ENCODE measurements at places on chromosomes 11 and 22.

- no peak for DNase-seq
Observed at GRCh38 chr11:122241566-122241965, 125.6 kb upstream of the BLID start.

GRCh38 chr11:44709966-44710365 is 16.8 kb upstream of the TSPAN18 start:
- DNase-seq, result no peak

DNA sequence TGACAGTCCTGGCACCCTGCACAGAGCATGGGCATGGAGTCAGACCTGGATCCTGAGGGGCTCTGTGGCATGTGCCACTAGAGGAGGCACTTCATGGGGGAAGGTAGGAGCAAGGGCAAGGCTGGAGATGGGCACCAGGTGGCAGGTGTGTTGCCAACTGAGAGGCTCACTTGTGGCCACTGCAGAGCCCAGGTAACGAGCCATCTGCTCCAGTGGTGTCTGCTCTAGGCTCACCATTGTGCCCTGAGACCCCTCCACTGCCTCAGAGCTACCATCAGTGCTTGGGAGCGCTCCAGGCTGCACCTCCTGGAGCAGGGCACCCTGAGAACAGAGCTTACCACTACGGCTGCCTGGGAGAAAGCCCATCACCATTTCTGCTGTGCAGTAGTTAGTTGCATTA is 1.3 kb upstream of the ZDHHC8 start:
- DNase-seq, result no peak

GRCh38 chr11:128161436-128161835 is 425.9 kb downstream of the ETS1 start:
- no peak for DNase-seq

GRCh38 chr11:14420223-14420622 is 61.2 kb upstream of the RRAS2 start:
- no peak for DNase-seq

DNA sequence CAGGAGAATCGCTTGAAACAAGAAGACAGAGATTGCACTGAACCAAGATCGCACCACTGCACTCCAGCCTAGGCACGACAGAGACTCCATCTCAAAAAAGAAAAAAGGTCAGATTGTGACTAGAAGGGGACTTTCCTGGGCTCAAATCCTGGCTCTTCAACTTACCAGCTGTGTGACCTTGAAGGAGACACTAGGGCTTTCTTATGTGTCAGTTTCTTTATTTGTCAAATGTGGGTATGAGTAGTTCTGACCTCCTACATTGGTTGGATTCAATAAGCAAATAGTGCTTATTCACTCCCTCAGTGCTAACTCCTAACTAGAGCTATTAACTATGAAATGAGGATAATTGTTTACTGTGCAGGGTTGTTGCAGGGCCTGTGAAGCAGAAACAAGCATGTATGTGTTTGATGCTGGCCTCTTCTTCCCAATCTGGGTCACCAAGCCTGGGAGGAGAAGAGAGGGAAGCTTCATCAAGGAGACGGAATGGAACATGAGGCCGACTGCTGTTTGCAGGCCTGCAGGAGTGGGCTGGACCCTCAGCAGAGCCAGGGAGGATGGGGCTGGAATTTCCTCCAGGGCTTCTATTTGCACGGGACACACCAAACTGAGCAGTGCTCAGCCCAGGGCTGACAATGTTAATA is 22.5 kb downstream of the RHOD start:
- DNase-seq, result no peak

DNA sequence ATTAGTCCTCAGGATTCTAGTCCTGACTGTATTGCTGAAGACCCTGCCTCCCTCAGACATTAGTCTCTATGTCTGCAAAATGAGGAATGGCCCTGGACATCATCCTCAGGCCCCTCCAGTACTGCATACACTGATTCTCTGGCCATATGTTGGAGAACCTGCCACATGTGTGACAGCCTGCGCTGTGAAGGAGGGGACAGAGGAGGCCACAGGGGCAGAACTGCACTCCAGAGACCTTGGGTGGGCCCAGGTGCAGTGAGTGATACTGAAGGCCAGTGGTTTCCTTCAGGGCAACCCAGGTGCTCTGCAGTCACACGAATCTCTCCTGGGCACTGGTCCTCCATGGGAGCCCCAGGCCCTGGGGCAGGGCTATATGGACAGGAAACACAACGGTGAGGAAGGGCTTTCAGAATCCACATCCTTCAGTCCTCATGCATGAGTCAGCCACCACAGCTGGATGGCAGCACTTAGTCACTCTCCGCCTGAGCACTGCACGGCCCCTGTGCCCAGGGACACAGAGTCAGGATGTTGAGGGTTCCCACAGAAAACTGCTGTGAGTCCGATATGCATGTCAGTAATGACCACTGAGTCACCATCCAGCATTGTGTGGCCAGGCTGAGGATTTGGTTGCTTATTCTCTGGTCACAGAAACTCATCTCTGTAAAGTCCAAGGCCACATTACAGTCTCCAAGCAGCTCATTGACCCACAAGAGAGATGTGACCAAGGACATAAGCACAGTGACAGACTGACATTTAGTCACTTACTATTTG is 39.7 kb downstream of the ME3 start:
- DNase-seq, result no peak

All from breast epithelium (tissue), 4 donors.